MG63 (cell line): ENCODE measurements at places on chromosomes 4 and X. TPM values are rescaled to one million over a fixed set of nuclear protein-coding genes. Genes with fewer than 3 reads are reported as not detected.

GRCh38 chr4:189804894-189805293 lies 135.8 kb upstream of the FRG1 start:
- peak; percentile 23 for DNase-seq

- no peak for DNase-seq
Observed at GRCh38 chr4:152708796-152709195, 29.0 kb upstream of the TMEM154 start.

DNA sequence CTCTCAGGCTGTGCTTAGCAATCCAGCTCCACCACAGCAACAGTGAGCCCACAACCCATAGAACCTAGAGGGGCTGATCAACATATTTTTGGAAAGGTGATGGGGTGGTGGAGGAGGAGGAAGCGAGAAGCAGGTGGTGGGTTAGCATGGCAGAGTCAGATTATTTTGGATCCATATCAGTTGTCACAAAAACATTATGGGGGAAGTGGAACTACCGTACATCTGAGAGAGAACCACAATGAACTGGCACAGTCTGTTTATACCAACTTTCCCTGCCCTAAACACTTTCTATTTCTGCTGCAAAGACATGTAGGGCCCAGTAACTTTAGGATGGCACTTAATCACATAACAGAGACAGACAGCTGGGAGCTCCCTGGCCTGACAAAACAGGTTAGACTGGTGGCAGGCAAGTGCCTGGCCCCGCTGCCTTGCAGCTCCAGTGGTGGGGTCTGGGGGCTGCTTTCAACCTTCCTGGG lies 4.3 kb downstream of the SLC9A7 start:
- no peak for DNase-seq

GRCh38 chrX:148813422-148813821 lies 313.0 kb downstream of the AFF2 start:
- DNase-seq: no peak

DNA sequence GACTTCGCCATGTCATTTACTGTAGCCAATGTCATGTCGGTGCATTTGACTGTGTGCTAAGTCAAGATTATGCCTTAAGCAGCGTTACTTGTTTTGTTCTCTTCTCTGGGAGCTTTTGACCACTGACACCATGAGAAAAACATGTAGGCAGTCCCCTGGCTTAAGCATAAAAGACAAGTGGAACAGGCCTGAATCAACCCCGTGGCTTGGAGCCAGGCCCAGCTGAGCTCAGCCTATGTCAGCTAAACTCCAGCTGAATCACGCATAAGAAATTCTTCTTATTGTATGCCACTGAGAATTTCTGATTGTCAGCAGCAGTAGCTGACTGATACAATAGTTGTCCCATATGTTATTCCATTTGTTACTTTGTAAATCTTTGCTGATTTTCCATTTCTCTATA lies 261.9 kb downstream of the CBLL2 start:
- peak; percentile 92 for DNase-seq

GRCh38 chr4:77826275-77826674 lies 7.1 kb upstream of the CNOT6L start:
- DNase-seq: no peak

GRCh38 chrX:1358793-1359476 lies 22.4 kb downstream of the IL3RA start:
- no peak for DNase-seq

DNA sequence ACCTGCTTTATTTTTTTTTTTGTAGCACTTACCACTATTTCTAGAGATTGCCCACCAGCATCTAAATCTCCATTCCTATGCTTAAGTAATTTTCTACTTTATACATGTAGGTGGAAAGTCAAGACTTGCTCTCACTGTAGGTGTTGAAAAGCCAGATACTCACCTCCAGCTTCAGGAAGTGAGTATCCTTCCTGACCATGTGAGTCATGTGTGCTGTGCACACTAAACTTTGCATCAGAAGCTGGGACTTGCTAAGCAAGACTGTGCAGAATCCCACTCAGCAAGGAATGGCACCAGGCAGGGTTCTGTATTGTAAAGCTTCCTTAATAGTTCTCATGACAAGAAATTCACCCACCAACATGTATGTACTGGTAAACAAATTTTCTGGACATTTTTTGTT lies 151.8 kb downstream of the POU4F2 start:
- no peak for DNase-seq

The USP27X gene
- total RNA-seq: 0.56 and 1.3 TPM in 2 replicates

The CBR4 gene
- 7.1 and 13.1 TPM in 2 replicates for total RNA-seq

The CLNK gene
- not detected in 2 replicates for total RNA-seq

The CTAG2 gene
- not detected in 2 replicates for total RNA-seq

The MANBA gene
- 0.49 and 3.1 TPM in 2 replicates for total RNA-seq

The POF1B gene
- total RNA-seq: not detected in 2 replicates

The AKAP14 gene
- total RNA-seq: not detected in 2 replicates
